GM10248 (cell line): ENCODE measurements at places on chromosomes 3 and 15.
A peak's percentile ranks its signal among the peaks of the same experiment; 100 is the strongest.

DNA sequence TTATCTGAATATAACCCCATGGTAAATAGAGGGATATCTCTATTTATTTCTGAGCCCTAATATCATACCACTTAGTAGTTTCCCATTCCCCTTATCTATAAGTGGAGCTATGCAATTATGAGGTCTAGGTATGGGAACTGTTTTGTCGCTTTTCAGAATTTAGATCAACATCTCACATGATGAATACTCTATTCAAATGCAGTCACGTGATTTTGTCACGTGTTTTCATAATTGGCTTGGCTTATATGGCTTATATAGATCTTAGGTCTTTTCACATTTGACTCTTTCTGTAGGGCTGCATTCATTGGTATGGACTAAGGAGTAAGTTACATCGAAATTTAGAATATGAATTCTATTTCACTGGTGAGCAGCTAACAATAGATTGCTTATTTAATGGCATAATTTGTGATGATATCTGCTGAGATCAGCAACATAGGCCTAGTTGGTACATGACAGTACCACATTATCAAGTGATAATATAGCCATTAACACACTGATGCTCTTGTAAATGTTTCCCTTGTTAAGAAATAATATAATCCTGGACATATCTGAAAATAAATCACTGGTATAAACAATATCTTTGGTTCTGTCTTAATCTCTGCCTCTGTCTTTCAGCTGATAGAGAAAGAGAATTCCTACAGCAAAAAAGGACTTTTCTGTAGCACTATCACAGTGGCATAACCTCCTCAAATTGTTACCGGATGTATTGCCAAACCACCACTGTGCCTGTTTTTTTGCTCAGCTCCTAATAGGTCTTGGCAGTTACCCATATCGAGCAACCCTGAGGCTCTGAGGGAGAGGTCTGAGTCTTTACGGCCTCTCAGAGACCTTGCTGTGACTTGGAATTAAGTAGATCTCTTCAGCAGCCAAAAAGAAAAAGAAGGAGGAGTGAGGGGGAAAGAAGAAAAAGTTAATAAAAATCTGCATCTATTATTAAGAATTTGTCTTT, 357.1 kb downstream of the ZPLD1 start:
- no peak for DNase-seq

DNA sequence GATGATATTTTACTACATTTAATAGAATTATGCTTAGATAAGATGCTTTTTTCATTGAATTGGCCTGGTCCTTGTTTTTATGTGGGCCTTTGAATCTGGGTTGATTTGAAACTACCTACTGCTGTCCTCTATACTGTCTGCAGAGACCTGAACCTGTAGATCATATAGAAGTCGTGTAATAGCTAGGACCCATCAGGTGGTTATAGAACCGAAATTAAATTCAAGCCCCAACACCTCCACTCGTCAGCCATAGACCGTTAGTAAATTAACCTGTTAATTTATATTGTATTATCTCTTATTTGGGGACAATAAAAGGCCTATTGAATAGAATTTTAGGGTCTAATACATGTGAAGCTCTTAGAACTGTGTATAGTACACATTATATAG, 108.4 kb downstream of the MBNL1 start:
- DNase-seq, result no peak

GRCh38 chr3:129701161-129701560, 94.7 kb upstream of the PLXND1 start:
- no peak for DNase-seq

DNA sequence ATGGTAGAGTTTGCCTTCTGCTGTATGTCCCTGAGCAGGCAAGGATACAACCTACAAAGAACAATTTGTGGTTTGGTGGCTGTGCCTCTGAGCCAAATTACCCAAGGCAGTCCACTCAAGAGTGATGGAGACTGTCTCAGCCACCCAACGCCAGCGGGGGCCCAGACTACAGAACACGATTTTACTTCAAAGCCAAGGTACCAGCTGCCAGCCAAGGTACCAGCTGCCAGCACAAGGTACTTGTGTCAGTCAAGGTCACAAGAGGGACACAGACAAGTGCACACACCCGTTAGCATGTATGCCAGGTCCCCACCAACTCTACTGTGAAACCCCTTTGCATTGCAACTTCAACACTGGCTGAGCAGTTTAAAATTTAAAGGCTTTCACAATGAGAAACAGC, 23.5 kb downstream of the COLQ start:
- no peak for DNase-seq

DNA sequence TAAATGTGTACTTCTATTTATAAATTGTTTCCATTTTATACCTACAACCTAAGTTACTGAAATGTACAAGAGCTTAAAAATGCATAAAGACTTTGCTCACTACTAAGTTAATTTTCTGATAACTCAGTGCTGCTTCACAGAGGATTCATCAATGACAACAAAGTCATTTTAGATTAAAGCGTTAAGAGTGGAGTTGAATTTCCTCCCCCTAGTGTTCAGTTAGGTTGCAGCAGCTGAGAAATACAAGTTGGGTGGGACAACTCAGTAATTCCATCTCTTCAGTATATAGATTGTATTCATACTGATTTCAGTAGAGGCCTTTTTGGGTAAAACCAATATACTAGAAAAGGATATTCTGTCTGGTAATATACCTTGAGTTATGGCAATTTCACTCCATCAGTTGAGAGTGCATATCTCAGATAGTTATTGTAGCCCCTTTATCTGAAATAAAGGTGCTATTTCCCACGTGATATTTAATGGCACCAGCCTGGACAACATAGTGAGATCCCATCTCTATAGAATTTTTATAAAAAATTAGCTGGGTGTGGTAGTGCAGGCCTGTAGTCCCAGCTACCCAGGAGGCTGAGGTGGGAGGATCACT, 6.9 kb upstream of the RPL35A start:
- DNase-seq, result peak; percentile 49

DNA sequence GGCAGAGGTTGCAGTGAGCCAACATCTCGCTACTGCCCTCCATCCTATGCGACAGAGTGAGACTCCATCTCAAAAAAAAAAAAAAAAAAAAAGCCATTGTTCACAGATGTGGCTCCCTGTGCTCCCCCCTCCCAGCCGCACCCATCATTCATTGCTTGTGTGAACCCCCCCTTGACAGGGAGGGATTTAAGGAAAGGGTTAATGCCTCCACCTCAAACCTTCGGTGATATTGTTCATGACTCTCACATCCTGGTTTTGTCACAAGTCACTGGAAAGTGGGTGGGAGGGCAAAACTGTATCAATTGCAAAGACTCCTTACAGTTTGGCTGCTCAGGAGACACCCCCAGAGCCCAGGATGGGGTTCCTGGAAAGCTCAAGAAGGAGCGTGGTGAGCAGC, 7.7 kb downstream of the SLC6A6 start:
- no peak for DNase-seq

DNA sequence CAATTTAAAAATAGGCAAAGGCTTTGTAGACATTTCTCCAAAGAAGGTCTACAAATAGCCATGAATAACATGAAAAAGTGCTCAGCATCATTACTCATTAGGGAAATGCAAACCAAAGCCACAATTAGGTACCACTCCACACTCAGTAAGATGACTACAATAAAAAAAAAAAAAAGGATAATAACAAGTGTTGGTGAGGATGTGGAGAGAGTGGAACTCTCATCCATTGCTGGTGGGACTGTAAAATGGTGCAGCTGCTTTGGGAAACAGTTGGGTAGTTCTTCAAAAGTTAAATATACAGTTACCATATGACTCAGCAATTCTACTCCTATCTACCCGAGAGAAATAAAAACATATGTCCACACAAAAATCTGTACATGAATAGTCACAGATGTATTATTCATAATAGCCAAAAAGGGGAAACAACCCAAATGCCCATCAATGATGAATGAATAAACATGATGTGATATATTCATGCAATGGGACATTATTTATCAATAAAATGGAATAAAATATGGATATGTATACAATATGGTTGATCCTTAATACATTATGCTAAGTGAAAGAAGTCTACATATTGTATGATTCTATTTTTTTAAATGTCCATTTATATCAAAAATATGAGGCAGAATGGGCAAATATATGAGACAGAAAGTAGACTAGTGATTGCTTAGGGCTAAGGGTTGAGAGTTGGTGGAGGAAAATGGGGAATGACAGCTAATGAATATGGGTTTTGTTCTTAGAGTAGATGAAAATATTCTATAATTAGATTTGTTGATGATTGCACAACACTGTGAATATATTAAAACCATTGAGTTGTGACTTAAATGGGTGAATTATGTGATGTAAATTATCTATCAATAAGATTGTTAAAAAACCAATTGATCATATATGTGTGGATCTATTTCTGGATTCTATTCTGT, 66.1 kb upstream of the SMAD3 start:
- no peak for DNase-seq

DNA sequence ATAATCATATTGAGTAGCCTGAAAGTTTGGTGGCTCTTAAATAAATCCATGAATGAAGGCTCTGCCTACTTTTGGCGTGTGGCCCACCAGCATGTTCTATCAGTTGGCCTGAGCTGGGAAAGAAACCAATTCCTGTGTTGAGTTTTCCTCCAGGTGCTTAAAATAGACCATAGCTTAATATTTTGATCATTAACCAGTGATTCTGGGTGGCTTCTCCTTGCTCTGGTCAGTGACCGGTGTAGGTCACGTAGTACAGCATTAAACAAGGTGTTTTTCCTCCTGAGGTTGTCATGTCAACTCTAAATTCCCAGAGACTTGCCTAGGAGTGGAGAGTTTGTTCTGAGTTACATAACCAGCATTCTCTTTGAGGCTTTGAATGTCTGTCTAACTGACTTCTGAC, 1.3 kb downstream of the HHLA2 start:
- no peak for DNase-seq

DNA sequence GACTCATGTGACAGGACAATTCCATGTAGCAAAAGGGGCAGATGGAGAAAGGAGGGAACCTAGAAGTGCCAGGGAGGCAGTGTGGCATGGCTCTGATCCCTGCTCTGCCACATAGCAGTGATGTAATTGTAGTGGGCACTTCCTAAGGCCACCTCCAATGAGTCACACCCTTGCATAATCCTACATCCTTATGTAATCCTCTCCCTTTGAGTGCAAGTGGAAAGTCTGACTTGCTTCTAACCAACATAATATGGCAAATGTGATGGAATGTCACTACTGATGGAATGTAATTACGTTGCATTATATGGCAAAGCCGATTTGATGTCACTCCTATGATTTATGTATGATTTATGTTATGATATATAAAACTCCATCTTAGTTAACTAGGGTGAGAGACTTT, 72.9 kb upstream of the ATP2C1 start:
- DNase-seq, result no peak

- no peak for DNase-seq
These were observed 34.8 kb downstream of the IL12A start for GRCh38 chr3:160023476-160023875.

DNA sequence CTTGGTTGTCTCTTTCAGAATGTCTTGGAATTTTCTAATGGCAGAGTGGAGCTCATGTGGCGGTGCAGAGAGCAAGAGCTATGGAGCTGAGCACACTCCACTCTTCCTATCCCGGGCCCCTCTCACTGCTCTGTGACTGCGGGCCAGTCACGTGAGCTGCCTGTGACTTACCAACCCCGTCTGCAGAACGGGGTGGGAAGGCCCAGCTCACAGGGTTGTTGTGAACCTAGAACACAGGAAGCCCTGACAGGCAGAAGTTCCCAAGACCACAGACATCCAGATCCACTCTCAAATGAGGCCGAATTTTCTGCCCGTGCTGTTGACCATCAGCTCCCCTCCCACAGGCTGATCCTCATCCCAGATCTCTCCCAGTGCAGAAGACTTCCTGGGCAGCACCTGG, 35.5 kb upstream of the PLXNA1 start:
- DNase-seq, result peak; percentile 43

DNA sequence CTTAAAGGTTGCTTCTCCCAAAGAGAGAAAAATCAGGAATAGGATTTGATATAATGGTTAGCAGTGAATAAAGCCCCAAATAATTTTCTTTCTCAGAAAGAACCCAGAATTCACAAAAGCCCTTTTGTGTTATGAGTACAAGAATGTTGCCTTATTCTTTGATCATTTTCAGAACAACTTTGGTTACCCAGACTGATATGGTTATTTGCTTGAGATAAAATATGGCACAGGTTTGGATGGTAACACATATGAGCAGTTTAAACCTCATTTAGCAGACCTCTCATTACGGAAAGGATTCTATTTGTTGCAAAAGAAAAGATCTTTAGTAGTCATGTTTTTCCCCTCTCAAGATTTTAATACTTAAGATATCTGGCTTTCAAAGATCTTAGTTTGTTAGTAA, 104.8 kb upstream of the MEX3B start:
- no peak for DNase-seq

GRCh38 chr3:58052373-58053273, 44.4 kb downstream of the FLNB start:
- no peak for DNase-seq
